HL-60 (cell line): ENCODE measurements at places on chromosomes 4 and X.
A peak's percentile ranks its signal among the peaks of the same experiment; 100 is the strongest.

DNA sequence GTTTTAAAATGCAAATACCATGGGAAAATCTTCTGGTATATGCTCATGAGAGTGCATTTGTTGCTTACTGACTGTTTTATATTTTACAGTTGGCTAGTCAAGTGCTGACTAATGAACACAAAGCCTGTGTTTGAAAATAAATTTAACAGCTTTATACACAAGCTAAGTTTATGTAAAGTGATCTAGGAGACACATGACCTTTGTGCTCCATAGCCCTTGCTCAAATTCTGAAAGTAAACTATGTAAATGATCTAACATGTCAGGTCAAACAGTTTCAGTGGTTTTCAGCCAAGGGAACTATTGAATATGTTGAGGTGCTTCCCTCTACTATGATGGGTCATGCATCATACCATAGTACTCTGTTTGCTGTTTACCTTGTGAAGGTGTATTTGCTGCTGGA lies 36.7 kb downstream of the DIAPH2 start:
- DNase-seq = no peak

GRCh38 chrX:69896046-69896445 lies 153.7 kb downstream of the AWAT2 start:
- no peak for DNase-seq

- no peak for DNase-seq
These were observed 42.4 kb downstream of the FNIP2 start for GRCh38 chr4:158811216-158811540.

DNA sequence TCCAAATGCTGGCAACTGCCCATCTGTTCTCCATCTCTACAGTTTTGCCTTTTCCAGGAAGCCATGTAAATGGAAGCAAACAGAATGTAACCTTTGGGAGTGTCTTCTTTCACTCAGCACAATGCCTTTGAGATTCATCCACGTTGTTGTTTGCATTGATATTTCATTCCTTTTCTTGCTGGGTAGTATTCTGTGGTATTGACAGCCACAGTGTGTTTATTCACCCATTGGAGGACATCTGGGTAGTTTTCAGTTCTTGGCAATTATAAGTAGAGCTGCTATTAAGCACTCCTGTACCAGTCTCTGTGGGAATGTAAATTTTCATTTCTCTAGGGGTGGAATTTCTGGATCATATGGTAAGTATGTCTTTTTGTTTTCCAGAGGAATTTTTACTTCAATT lies 194.3 kb upstream of the RPS6KA3 start:
- DNase-seq = no peak

DNA sequence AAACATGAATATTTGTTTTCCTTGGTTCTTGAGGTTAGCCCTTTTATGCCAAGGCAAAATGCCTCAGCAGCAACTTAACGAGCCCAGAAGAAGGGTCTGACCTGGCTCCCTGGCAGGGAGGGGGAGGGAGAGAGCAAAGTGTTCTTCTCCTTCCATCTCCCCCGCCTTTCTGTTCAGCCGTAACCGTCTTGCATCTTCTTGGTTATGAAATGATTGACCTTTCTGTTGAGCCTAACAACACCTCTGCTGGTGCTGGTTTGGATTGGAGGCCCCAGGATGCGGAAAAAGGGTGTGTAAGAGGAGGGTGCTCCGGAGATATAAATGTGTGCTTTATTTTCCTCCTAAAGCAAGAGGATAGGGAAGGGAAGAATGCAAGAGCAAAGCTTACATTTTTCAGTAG lies 44.7 kb downstream of the PTTG2 start:
- peak; percentile 14 for DNase-seq
